Hair follicular keratinocyte (primary cell): ENCODE measurements at places on chromosomes 2 and 18. TPM values are rescaled to one million over a fixed set of nuclear protein-coding genes. Genes with fewer than 3 reads are reported as not detected.

The BBS5 gene
- 2.7 and 3.4 TPM in 2 replicates for total RNA-seq

The CARF gene
- total RNA-seq = 1.1 and 8.1 TPM in 2 replicates

The DPP10 gene
- total RNA-seq = 0.78 TPM in 1 of 2 replicates, not detected in the other

The CFC1 gene
- not detected in 2 replicates for total RNA-seq

The DSG2 gene
- total RNA-seq = 53.2 and 73.2 TPM in 2 replicates

The LIMS2 gene
- total RNA-seq = not detected in 2 replicates

The GATA6 gene
- 0.08 and 1.0 TPM in 2 replicates for total RNA-seq

The UGT1A10 gene
- total RNA-seq = not detected in 2 replicates

The SLC9A2 gene
- total RNA-seq = under 0.01 and 0.19 TPM in 2 replicates

The AMER3 gene
- not detected in 2 replicates for total RNA-seq

The TUBA4B gene
- total RNA-seq = not detected in 2 replicates

The NT5C1B gene
- not detected in 2 replicates for total RNA-seq

The RAPGEF4 gene
- 0.55 and 1.8 TPM in 2 replicates for total RNA-seq

The POLR1B gene
- total RNA-seq = 13.4 and 19.6 TPM in 2 replicates

The MOGAT1 gene
- not detected in 2 replicates for total RNA-seq

The GPR39 gene
- 5.5 and 7.3 TPM in 2 replicates for total RNA-seq
